NCI-H1694 treated with DMSO at 0.1 percent for 48 hours (cell line): ENCODE measurements at places on chromosomes 6 and 20.

GRCh38 chr6:81937296-81937937, 184.9 kb upstream of the TENT5A start:
- no peak for DNase-seq

- no peak for DNase-seq
These were observed 14.7 kb downstream of the SCUBE3 start for GRCh38 chr6:35228481-35228880.

- no peak for DNase-seq
These were observed 403.3 kb downstream of the EPM2A start for GRCh38 chr6:145332011-145332410.

DNA sequence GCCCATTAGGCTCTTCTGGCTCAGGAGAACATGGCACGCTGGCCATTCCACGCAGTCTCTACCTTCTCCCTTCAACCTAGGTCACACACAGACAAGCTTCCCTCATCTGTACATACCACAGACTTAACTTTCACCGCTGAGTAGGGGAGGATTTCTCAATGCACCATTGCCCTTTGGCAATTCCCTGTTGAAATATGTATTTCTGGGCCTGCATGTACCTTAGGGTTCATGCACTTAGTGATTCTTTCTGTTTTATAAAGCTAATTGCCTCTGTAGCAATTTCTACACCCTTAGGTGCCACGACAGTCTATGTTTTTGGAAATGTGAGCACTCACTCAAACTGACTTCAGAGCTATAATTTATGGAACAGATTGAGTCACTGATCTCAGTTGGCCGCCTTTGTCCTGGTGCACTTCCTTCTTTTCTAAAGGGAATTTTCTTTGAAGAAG, 253.8 kb upstream of the PRDM1 start:
- DNase-seq = no peak

GRCh38 chr6:157033428-157034140, 256.4 kb downstream of the ARID1B start:
- no peak for DNase-seq

DNA sequence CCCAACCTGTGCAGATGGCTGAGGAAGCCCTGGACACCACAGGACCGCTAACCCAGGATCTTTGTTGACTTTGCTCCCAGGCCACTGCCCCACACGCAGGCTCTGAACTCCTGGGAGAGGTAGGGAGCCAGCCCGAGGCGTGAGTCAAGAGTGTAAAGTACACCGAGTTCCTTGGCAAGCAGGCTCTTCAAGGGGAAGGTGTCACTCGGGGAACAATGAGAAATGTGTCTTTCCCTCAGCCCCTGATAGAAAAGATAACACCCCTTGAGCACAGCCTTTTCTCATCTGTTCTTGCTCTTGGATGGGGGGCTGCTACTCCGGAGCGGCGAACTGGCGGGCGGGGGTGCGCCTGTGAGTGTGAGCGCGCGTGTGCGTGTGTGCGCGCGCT, 472 bp upstream of the EDN3 start:
- no peak for DNase-seq

DNA sequence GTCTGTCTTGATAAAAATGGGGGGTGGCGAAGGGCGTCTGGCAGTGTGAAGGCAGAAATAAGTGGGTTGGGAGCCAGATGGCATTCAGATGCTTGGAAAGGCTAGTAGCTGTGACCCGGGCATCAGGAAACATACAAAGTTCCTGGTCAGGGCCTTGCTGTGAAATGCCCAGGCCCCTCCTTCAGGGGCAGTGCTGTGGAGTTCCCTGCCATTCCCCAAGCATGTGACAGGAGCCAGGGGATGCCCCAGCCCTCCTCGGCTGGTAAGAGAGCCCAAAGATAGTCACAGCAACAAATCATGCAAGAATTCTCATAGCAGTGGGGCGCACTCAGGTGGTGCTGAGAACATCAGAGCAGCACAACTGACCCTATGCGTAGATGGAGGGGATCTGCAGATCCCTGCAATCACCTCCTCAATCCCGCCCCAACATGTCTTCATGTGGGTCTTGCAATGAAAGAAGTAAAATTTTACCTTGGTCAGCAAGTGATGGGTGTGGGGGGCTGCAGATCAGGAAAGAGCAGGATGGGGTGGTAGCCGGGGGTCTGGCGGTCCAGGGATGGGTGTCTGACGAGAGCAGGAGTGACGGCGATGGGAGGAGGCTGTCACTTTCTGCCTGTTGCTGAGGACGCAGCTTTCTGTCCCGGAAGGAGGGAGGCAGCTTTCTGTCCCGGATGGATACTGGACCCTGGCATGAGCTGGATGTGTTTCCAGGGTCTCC, 39.5 kb downstream of the SLC22A1 start:
- DNase-seq = no peak
